ENCODE measurements at places on chromosomes 7 and 10.

DNA sequence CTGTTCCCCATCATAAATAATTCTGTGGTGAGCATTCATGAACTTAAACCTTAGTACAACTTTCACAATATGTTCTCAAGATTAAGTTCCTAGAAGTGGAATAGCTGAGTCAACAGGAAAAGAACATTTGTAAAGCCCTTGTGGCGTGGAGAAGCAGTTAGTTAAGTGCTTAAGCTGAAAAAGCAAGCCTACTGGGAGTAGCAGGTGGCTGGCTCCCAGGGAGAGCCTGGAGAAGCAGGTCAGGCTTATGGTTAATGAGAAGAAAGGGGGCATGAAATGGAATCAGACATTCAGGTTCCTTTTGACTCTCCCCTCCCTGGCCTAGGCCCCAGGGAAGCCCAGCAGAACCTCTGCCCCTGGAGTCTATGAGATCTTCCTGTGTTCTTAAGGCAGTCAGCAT lies 35.3 kb downstream of the VSTM4 start:
- DNase-seq: no peak

GRCh38 chr10:13938950-13939349 lies 352.2 kb downstream of the PRPF18 start:
- no peak for DNase-seq

GRCh38 chr7:140478246-140479061 lies 851 bp downstream of the MKRN1 start:
- DNase-seq: peak; percentile 29

DNA sequence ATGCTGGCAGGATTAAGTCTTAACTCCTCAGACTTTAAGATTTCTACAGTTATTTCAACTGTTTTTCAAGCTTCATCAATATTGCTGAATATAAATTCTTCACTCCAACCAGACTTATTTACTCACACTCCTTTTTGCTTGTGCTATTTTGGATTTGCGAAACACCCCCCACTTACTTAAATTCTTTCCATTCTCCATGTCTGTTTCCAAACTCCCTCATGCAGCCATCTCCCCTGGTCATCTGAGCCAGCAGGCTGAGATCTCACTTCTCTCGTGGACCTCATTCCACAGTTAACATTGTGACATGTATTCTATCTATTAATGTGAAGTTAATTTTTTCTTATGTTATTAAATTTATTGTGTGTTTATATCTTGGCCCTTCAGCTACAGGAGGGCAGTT lies 188.9 kb upstream of the HDAC9 start:
- no peak for DNase-seq

GRCh38 chr7:97187067-97187466 lies 69.6 kb downstream of the SDHAF3 start:
- DNase-seq: no peak

DNA sequence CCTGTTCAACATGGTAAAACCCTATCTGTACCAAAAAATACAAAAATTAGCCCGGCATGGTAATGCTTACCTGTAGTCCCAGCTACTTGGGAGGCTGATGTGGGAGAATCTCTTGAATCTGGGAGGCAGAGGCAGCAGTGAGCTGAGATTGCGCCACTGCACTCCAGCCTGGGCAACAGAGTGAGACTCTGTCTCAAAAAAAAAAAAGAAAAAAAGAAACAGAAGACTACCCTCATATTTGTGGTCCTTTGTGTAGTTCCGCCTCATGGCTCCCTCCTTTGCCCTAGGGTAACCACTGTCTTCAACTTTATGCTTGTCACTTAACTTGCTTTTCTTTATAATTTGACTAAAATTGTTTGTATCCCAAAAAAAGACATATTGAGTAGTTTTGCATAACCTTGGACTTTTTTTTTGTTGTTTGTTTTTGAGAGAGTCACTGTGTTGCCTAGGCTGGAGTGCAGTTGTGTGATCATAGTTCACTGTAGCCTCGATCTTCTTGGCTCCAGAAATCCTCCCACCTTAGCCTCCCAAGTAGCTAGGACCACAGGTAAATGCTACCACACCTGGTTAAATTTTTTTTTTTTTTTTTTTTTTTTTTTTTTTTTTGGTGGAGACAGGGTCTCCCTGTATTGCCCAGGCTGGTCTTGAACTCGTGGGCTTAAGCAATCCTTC lies 3.7 kb downstream of the ZNF487 start:
- no peak for DNase-seq

- DNase-seq: no peak
Observed at GRCh38 chr7:106015381-106016218, 52.5 kb downstream of the CDHR3 start.

- no peak for DNase-seq
Observed at GRCh38 chr10:117514971-117515370, 27.6 kb upstream of the EMX2 start.

- DNase-seq: no peak
Observed at GRCh38 chr10:92763634-92764155, 73.9 kb downstream of the HHEX start.

All from CD4-positive, alpha-beta T cell treated with Interleukin-15 for 4 hours (primary cell).